ENCODE measurements at places on chromosomes 13 and 19.

DNA sequence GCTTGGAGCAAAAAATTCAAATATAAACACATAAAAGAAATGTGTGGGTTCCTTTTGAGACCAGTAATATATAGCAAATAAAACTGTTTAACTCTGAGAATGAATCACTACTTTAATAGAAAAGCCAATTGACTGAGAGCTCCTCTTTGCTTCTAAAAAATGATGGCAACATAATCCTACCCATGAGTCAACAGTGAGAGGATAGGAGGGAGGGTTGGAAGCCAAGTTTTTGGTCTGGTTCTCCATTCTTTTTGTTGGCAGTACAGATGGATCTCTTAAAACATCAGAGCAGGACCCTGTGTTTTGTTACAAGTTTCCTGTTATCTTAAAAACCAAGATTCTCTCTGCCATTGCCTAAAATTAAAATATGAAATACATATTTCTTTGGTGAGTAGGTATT lies 50.0 kb upstream of the POSTN start:
- no peak for DNase-seq

- DNase-seq = no peak
Measured at GRCh38 chr13:105167385-105167784, 1368.1 kb downstream of the EFNB2 start.

GRCh38 chr13:112714376-112715174 lies 24.7 kb downstream of the ATP11A start:
- DNase-seq = no peak

GRCh38 chr13:19575230-19575629 lies 13.9 kb upstream of the TPTE2 start:
- no peak for DNase-seq

- no peak for DNase-seq
Measured at GRCh38 chr19:3575260-3575741, 2.6 kb downstream of the HMG20B start.

DNA sequence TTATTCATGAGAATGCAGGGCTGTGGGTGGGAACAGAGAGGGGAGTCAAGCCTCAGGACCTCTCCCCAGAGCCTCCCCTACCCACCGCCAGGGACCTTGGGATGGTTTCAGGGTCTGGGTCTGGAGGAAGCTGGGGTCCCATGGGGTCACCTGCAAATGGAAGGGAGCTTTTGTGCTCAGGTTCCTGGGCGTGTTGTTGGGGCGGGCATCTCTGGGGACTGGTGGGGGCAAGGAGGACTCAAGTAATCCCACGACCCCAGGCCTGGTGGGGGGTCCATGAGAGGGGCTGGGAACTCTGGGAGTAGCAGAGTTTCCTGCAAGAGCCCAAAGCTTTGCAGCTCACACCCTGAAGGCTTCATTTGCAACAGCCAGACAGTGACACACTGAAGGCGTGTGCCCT lies 60.2 kb downstream of the UNC13A start:
- no peak for DNase-seq

DNA sequence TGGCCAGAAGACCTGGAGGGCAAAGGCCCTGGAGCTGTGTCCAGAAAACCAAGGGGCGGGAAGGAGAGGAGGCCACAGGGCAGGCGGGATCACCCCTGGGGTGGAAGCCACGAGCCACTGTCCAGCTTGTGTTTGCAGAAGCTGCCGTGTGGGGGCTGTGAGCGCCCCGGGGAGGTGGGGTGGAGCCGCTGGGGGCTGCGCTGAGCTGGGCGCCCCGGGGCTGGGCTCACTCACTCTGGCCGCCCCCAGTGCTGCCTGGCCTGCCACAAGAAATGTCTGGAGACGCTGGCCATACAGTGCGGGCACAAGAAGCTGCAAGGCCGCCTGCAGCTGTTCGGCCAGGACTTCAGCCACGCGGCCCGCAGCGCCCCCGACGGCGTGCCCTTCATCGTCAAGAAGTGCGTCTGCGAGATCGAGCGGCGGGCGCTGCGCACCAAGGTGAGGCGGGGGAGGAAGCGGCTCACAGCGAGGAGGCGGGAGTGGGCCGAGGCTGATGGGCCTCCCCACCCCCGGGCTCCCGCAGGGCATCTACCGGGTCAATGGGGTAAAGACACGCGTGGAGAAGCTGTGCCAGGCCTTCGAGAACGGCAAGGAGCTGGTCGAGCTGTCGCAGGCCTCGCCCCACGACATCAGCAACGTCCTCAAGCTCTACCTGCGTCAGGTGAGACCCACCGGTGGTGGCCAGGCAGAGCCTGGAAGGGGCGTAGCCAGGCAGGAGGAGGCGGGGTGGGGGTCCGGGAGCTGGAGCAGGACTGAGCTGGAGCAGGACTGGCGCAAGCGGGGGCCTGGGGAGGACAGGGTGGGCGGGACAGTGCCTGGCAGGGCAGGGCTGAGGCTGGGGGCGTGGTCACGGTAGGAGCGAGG lies 13.6 kb downstream of the POLR2E start:
- no peak for DNase-seq

DNA sequence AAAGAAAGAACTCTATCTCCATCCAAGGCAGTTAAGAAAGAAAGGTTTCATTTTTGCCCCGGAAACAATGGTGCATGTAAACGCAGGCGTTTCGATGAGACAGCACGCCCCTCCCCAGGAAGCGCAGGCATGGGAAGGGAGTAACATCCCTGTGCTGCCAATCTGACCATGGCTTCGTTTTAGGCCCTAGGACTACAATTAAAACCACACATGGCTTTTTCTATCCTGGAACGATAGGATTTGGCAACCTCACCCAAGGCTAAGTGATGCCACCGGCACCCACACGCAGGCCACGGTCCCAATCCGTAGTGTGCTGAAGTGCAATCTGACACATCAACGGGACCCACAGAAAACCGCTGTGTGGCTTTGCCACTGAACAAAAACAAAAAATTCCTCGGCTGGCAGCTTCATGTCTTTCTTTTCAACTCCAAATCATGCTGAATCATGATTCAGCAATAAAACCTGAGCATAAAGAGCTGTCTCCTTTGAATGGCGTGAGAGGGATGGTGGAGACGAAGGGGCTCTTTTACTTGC lies 24.2 kb downstream of the RANBP3 start:
- no peak for DNase-seq

DNA sequence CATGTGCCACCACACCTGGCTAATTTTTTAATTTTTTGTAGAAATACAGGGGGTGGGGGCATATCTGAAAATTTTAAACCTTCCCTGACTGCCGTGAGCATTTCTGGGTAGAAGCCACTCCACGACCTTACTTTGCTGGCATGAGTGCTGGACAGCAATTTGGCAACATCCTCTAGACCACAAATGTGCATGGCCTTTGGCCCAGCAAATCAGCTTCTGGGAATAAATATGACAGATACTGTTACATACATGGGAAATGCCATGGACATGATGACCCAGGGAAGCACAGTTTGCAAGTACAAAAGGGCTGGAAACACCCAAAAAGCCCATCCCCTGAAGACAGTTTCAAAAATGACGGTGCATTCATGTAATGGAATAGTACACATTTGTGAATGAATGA lies 3.2 kb upstream of the PVR start:
- no peak for DNase-seq

GRCh38 chr13:106996867-106997618 lies 429.1 kb upstream of the ARGLU1 start:
- DNase-seq = no peak

- no peak for DNase-seq
Measured at GRCh38 chr19:1355568-1356507, 27.9 kb upstream of the NDUFS7 start.

- DNase-seq = no peak
Measured at GRCh38 chr19:1942934-1943555, 2.1 kb downstream of the CSNK1G2 start.

DNA sequence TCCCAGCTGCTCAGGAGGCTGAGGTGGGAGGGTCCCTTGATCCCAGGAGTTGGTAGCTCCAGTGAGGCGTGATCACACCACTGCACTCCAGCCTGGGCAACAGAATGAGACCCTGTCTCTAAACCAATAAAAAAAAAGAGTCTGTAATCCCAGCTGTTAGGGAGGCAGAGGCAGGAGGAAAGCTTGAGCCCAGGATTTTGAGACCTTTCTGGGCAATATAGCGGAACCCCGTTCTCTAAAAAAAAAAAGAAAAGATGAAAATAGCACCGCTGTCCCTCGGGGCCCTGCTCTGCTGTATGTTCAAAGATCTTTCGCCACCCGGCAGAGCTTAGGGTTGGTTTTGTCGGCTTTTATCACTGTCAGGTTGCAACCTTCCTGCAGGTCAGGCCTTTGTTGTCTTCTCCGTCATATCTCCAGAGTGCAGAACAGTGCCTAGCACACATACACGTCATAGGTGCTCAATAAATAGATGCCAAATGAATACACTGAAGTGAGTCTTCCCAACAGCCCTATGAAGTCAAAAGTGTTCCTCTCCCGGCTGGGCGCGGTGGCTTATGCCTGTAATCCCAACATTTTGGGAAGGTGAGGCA lies 13.4 kb upstream of the BCAM start:
- DNase-seq = no peak

DNA sequence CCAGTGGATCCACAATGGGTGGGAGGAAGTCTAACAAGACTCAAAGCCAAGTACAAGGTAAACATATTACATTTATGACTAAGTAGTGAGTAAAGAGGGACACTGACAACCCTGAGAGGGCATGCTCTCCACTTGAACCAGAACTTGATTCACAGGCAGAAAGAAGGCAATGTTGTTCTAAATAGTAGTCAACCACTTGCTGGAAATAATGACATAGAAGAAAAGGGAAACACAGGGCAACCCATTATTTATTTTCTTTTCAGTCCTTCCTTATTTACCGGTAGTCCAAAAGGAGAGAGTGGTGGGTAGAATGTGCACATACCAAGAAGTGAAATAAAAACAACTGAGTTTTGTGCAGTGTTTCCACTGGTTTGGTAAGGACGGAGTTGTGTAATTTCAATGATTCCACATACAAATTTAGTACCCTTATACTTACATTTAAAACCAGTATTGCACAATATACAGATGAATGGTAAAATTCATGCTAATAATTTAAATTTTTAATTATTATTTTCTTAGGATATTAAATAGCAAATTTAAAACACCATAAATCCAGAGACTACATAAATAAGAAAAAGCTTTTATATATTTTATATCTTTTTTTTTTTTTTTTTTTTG lies 65.9 kb downstream of the ENOX1 start:
- no peak for DNase-seq

DNA sequence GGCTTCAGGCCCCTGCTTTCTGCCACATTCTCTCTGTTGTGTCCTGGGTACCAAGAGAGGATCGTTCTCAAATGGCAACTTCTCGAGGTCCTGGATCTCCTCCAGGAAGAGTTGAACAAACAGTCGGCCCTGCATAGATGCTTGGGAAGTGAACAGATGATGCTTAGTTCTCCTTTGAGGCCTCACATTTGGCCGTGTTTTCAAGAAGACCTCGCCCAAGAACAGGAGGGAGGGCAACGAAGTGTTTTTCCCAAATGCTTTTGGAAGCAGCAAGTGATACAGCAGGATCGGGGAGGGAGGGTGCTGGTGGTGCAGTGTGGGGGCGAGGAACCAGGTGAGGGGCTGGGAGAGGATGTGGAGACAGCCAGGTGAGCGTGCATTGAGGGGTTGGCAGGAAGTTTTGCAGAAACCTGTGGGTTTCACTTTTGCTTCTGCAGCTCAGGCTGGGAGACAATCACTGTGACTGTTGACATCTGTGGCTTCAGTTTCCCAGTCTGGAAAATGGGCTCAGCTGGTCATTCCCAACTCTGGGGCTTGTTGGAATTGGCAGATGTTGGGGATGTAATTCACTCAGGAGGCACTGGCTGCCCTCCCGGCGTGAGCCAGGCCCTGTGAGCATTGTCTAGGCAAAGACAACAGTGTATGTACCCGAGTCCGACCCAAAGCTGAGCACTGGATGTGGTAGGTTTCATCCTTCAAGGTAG lies 21.6 kb downstream of the MAST3 start:
- no peak for DNase-seq

GRCh38 chr19:10398819-10399218 lies 4.5 kb downstream of the CDC37 start:
- no peak for DNase-seq

DNA sequence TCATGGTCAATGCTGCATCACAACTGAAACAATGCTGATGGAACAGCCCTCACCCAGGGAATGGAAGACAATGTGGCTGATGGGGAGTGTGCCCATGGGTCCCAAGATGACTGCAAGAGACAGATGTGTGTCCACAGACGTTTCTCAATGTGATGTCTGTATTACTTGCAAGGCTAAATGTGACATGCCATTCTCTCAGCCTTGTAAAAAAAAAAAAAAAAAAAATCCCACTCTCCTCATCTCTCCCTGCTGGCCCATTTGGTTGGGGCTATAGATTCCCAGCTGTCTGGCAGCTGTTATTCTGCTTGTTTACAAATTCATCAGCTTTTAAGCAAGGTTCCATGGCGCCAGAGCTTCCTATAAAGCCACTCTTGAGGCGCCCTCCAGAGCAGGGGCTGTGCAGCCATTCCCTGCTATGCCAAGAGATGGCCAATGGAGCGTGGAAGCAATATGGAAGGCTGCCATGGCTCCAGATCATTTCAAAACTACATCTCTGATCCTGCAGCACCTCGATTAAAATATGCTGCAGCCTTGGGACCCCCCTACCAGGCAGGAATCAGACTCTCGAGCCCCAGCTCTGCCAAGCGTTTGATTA lies 294.8 kb downstream of the FOXO1 start:
- no peak for DNase-seq

DNA sequence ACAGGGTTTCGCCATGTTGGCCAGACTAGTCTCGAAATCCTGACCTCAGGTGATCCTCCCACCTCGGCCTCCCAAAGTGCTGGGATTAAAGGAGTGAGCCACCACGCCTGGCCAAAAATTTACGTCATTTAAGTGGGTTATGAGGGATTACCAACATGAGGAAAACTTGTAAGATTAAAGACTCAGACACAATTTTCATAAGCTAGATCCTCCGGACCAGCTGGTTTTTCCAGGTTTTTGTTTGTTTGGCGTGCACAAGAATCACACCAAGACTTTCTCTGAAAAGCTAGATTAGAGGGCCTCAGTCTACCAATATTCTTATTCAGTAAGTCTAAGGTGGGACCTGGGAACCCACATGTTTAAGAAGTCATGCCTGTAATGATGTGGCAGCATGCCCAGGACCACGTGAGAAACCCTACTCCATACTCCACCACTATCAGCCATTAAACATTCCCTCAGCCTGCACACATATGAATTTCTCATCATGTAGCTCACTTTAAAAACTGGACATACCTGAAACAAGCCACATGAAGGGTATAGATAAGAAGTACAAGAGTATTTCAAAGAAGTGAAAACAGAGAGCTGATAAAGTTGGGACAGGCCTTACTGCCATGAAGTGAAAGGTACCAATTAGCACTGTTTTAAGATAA lies 25.7 kb downstream of the DIAPH3 start:
- DNase-seq = no peak

DNA sequence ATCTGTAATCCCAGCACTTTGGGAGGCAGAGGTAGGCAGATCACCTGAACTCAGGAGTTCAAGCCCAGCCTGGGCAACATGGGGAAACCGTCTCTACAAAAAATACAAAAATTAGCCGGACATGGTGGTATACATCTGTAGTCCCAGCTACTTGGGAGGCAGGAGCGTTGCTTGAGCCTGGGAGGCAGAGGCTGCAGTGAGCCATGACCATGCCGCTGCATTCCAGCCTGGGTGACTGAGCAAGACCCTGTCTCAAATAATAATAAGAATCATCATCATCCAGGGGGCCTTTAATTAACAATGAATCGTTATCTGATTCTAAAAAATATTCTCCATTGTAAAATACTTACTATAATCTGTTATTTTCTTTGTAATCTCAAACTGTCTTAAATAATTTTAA lies 283.4 kb downstream of the DACH1 start:
- no peak for DNase-seq
